Stimulated activated CD8-positive, alpha-beta memory T cell treated with anti-CD3 and anti-CD28 coated beads, Interleukin-12 subunit alpha, Interleukin-12 subunit beta, amount 100 ng/mL, for 1 hour (primary cell): ENCODE measurements at places on chromosomes 4 and X.

GRCh38 chr4:183177001-183177400 is 77.9 kb downstream of the WWC2 start:
- DNase-seq: no peak

DNA sequence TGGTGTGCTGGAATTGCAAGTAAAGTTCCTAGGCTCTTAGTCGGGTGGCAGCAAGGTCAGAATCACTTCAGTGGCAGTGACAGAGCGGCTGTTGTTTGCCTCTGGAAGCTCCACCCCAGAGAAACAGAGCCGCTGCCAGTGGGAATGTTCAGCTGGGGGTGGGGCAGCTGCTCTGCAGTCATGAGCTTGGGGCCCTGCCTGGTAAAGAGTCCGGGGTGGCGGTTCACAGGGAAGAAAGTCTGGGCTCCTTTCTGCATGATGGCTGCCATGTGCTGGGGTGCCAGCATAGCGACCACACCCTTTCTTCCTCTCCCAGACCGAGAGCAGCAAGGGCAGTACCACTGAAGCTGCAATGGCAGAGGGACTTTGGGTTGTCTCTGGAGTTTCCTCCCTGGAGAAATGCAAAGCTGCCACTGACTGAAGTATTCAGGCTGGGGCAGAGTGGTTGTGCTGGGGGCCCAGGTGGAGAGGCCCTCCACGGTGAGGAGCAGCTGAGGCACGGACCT is 108.8 kb upstream of the CENPE start:
- DNase-seq: no peak

DNA sequence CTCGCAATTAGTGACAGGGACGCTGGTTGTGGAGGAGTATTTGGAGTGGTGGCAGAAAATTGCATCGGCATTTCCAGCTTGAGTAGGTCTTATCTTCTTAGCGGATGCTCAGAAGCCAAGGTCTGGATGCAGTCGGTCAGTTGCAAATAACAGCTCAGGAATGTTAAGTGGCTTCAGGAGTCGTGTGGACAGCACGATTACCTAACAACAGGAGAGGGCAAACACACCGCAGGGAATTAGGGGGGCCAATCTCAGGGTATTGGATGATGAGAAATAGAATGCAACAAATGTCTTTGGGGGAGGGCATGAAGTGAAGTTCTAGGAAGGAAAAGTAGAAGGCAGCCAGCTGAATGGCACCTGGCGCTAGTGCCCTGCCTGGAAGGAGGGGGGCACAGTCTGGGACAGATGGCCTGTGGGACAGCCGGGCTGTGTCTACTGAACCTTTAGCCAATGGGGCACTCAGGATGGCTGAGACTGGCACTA is 11.8 kb downstream of the RASL11B start:
- no peak for DNase-seq

GRCh38 chr4:787561-787981 is 38.4 kb downstream of the CPLX1 start:
- DNase-seq: no peak

DNA sequence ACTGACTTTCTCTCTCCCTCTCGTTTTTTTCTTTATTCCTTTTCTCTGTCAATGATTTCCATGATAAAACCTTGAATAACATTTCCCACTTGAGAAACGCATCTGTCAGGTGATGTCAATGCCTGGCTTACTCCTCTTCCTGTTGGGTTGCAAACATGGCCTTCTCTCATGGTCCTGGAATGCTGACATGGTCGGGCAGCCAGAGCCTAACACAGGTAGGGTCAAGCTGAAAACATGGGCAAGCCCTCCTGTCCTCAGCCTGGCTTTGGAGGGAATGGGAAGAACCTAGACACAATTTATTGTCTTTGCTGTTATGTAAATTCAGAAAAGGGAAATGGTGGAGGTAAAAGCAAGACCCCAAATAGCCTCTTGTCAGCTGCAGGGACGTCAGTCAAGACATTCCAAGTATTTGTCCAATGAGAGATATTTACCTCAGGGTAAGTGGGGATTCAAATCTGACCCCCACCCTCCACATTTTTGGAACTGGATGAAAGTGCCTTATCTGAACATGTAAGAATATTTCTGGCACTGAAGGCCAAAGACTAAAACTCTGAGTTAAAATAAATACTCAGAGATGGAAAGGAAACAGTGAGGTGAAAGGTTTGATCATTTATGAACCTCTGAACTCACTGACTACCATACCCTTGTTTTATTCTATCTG is 473.8 kb downstream of the SPRY1 start:
- no peak for DNase-seq

DNA sequence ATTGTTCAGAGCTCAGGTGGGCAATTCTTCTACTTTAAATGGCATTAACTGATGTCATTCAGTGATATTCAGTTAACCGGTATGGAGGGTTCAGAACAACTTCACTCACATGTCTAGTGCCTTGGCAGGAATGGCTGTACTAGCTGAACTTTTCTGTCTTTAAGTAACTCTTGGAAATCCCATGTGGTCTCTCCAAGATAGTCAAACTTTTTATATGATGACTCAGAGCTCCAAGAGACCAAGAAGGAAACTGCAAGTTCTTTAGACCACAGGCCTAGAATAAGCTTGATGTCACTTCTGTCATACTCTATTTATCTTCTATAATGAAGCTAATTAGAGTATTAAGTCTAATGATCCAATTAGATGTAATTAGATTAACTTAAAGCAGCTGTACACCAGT is 24.9 kb downstream of the LHFPL1 start:
- DNase-seq: no peak

- no peak for DNase-seq
Observed at GRCh38 chr4:1564535-1565375, 119.4 kb downstream of the FAM53A start.

DNA sequence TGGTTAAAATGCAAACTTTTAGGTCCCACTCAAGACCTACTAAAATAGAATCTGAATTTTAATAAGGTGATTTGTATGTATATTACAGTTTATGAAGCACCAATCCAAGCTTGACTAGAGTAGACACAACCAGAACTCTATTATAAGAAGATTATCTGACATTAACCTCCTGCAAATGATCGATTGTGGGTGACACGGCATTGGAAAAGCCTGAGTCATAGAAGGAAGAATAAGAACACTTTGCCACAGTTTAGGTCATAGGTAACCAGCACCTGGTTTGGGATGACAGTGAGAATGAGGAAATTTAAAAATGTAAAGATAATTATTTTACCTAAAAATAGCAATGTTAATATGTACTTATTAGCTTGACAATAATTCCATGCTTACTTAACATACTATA is 15.2 kb downstream of the PDGFC start:
- DNase-seq: no peak

DNA sequence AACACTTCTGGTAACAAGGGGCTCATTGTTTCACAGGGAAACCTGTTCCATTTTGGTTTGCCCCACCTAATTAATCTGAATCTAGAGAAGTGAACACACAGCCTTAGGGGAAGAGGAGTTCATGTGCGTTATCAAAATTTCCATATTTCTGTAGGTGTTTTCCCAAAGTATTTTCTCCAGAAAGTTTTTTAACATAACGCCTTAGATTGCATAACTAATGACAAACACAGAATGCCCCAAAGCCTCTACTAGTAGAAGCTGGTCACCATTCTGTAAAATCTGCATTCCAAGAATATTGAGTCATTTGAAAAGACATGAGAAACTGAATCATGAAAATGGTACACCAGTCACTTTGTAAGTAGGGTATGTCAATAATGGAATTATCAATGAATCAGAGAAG is 41.1 kb downstream of the IL13RA2 start:
- no peak for DNase-seq

GRCh38 chr4:183797011-183797444 is 108.1 kb upstream of the STOX2 start:
- DNase-seq: no peak

DNA sequence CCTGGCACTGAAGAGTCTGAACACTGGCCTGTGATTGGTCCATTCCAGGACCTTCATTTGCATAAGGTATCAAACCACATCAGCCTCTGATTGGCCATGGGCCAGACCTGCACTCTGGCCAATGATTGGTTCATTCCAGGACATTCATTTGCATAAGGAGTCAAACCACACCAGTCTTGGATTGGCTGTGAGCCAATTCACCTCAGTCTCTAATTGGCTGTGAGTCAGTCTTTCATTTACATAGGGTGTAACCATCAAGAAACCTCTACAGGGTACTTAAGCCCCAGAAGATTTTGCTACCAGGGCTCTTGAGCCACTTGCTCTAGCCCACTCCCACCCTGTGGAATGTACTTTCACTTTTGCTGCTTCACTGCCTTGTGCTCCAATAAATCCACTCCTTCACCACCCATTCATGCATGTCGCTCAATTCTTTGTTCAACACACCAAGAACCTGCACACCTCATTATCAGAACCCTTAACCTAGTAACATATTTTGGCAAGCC is 14.2 kb upstream of the HERC5 start:
- no peak for DNase-seq

GRCh38 chrX:10282490-10282889 is 125.7 kb downstream of the CLCN4 start:
- no peak for DNase-seq

- no peak for DNase-seq
Observed at GRCh38 chr4:124964852-124965496, 252.4 kb upstream of the ANKRD50 start.

DNA sequence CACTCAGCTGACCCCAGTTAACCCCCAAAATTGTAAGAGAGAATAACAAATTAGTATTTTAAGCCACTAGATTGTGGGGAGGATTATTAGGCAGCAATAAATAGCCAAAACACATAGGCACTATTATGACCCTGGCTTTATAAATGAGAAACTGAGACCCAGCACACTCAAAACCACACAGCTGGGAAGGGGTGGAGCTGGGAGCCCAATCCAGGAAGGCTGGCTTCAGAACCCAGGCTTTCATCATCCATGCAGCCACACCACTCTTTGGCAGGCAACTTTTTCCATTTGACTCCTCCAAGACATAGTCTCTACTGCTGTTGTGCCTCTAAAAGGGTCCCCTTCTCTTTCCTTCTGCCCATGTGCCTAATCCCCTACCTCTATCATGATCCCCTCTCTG is 253.8 kb downstream of the DHX15 start:
- DNase-seq: no peak

DNA sequence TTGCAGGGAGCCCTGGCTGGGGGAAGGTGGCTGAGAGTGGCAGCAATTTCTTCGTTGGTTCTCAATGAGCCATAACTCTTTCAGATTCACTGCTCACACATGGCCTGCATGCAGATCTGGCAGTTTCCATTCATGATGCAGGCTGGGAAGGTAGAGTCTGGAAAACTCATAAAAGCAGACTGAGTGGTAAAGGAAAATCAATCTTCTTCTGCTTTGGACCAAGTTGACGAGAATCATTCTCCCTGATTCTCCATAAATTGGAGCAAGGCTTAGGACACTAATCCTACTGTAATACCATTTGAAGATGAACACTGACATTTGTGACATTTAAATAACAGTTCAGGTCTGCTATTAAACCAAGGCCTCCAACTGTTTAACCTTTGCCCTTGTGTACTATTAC is 35.3 kb upstream of the HAND2 start:
- no peak for DNase-seq

- DNase-seq: no peak
Observed at GRCh38 chr4:150155391-150155790, 77.1 kb downstream of the DCLK2 start.

- no peak for DNase-seq
Observed at GRCh38 chrX:68232206-68232605, 201.1 kb downstream of the OPHN1 start.

DNA sequence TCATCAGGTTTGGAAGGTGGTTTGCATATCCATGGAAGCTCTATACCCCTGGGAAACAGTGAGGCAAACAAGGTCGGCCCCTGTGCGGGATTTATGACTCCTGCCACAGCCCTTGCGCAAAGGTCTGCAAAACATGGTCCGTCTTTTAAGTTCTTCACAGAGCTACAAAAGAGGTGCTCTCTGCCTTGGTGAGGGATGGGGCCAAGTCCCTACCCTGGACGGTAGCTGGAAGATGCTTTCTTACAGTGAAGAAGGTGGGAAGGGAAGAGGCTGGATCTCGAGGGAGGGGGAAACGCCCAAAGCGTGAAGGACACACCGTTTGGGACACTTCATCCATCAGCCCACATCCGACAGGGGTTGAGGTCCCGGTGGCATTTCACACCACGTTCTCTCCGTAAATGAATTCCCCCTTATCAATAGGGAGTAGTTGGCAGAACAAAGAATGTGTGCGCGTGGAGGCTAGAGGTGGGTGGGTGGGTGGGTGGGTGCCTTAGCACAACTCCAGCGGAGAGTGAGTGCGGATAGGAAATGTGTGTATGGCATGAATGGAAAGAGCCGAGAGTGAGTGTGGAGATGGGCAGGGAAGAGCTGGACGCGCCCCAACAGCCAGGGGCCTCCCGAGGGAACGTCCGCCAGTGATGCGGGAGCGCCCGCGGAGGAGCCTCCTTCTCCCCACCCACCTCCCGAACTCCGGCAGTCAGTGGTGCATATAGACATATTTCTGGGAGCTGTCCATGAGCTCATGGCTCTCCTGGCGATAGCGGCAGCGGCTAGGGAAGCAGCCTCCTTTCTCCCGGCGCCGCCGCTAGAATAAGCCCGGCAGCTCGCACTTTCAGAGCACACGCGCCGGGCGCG is 68.3 kb downstream of the LARP7 start:
- DNase-seq: no peak

DNA sequence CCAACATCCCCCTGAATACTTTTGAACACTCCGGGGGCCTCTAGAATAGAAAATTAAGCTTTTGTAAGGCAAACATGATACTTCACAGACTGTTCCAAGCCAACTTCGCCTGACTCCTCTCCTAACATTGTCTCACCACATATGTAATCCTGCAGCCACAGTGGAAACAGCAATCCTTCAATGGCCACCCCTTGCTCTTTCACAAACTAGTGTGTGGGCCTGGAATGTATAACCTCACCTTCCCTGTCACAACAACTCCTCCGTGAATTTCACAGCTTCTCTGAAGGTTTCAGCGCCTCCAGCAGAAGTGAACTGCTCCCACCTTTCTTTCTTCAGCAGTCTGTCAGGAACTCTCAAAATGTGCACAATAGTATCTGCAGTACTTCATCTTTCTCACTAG is 185.1 kb downstream of the ADGRL3 start:
- DNase-seq: no peak

DNA sequence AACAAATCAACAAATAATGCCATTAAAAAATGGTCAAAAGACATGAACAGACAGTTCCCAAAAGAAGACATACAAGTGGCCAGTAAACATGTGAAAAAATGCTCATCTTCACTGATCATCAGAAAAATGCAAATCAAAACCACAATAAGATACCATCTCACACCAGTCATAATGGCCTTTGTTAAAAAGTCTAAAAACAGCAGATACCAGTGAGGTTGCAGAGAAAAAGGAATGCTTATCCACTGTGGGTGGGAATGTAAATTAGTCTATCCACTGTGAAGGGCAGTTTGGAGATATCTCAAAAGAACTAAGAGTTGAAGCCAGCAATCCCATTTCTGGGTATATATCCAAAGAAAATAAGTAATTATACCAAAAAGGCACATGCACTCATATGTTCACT is 668.1 kb upstream of the CPEB2 start:
- no peak for DNase-seq

- no peak for DNase-seq
Observed at GRCh38 chr4:40562681-40563080, 67.0 kb downstream of the RBM47 start.

DNA sequence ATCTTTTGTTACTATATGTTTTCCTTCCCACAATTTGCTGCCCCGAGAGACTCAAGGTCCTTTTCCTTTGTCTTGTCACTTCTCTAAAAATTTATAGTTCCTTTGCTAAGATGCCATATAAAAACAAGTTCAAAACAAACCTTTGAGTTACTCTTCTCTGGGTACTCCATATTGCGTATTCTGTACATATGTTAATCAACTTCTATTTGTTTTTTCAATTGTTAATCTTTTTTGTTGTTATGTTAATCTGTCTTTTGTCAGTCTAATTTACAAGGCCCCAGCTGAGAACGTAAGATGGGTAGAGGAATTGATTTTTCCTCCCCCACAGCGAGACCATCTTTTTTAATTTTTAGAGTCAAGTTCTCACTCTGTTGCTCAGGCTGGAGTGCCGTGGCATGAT is 7.2 kb upstream of the PPEF2 start:
- no peak for DNase-seq
